ENCODE measurements at places on chromosomes 3 and 15.

DNA sequence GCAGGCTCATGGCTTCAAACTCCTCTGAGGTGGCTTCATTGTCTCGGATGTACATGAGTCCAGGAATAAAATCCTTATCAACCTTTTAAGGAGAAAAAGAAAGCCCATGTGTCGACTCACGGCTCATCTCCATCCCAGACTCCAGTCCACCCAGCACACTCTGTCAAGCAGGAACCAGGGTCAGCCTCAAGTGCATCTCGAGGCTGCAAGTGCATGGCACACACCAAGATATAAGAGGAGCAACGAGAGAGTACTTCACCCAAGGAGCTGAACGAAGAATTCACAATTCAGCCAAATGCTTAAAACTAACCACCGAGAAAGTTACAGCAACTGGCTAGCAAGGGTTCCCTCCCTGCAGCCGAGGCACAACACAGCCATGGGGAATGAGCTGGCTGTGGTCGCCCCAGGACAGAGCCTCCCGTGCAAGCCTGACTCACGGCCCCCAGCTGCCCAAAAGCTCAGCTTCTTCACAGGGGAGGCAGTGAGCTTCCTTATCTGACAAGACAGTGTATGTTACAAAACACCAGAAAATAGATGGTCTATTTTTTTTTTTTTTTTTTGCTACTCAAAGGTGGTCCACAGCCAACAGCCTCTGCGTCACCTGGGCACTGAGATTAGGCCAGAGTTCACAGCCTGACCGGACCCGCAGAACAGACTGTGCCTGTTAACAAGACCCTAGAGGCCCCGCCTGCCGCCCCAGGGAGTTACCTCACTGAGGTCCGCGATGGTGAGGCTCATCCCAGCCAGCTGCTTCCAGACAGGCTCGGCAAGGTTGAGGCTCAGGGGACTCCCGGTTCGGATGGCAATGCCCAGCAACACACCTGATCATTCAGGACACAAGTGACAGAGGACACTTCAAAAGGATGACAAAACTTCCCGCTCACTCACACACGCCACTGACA, 15.9 kb upstream of the OCA2 start:
- no peak for DNase-seq

DNA sequence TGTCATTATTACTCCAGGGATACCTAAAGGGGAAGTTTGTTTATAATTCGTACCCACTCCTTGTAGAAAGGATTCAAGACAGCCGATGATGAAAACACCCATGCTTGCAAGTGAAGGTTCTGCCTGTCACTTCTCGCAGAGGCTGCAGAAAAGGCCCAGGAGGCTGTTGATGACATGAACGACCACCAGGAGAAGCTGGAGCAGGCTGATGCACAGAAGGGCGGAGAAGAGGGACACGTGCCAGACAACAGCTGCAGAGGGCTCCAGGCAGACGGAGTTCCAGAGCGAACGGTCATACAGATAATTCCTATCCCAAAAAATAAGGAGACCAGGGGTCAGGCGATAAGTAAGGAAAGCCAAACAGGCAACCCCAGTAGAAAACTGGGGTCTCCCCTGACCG, 5.7 kb upstream of the DYNLT2B start:
- DNase-seq: no peak

DNA sequence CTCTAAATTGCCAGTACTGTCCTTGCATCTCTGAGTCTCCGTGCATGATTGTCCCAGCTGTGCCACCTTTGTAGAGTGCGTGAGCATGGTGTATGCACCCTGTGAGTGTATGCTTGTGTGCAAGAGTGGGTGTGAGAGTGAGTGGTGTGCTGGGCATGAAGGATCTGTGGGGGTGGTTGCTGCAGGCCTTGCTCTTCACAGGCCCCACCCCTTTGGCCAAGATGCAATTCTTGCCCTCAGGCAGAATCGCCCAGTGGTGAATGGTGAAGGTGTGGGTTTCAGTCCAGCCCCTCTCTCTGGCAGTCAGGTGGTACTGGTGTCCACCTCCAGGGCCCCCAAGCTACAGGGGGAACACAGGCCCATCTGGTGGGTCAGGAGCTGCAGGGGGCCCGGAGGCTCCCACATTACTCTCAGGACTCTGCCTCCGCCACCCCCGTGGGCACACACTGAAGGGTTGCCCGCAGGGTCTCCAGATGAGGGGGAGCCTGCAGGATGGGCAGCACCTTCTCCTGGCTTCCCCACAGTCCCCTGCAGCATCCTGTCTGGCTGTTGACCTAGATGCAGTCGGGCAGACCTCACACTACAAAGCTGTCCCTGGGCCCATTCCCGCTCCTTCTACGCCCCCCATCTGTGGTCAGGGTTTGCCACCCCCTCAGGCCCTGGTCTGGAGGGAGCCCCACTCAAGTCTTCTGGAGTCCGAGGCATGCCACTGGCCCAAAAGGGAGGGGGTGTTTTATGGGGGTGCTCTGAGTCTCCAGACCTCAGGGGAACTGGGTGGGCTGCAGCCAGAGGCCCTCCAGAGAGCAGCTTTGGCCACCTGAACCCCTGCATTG, 8.3 kb upstream of the ROPN1B start:
- DNase-seq: no peak

DNA sequence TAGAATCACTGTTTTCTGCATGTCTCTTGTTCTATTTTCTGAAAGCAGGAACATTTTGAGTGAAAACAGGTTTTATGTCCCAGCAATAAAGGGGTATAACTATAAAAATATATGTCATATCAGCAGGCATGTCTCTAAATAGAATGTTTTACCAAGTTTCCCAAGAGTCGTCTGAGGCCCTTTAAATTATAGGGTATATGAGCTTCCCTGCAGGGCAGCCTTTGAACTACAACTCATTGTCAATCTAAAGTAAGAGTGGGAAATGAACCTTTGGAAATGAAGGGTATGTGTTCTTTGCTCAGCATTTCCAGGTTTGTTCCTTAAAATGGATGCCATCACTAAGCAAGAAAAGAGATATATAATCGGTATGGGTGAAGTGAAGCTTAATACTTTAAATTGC, 138.6 kb downstream of the LSAMP start:
- no peak for DNase-seq

- DNase-seq: no peak
These were observed 4.8 kb upstream of the PDE8A start for GRCh38 chr15:84976746-84977345.

GRCh38 chr15:87817553-87817952, 439.0 kb downstream of the NTRK3 start:
- no peak for DNase-seq

- DNase-seq: no peak
These were observed at the start of gene TMF1 for GRCh38 chr3:69051756-69052471. Gene TMF1, minus strand, starts transcription at chr3:69052333. Its CDS starts 247 bp downstream, at chr3:69052086.

DNA sequence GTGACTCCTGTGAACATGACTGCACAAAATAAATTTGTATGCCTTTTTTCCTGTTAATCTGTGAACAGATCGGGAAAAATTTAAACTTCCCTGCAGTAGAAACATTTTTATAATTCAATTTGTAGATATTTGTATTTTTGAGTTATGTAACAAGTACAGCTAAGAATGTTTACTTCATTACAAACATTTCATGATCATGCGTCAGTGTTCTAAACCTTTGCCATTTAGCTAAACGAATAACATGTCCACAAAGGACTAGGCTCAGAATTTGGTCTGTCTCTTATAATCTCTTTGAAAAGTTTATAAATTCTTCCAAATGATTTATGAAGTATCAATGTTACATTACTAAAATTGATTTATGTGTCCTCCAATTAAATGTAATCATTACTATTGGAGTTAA, 17.3 kb upstream of the CRYBG3 start:
- no peak for DNase-seq

- DNase-seq: no peak
These were observed 75.6 kb upstream of the OSBPL11 start for GRCh38 chr3:125670945-125671344.

GRCh38 chr3:52925405-52926313, 28.3 kb upstream of the STIMATE start:
- DNase-seq: no peak

- peak; percentile 16 for DNase-seq
These were observed 26.3 kb downstream of the DPH6 start for GRCh38 chr15:35519541-35520149.

DNA sequence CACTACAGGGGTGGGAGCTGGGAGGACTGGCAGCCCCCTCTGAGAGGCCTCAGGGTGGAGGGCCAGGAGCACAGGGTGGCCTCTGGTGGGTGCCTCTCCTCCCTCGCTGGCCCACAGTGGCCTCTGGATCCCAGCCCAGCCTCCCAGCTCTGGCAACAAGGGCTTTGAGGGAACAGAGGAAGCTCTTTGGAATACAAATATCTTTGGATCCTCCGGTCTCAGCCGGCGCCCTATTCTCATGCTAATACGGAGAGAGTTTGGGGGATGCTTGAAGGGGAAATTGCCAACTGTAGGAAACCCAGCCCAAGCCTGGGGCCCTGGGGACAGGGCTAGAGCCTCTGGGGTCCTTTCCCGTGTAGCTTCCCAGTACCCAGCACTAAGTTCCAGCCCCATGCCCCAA, 33.4 kb upstream of the INSYN1 start:
- no peak for DNase-seq

DNA sequence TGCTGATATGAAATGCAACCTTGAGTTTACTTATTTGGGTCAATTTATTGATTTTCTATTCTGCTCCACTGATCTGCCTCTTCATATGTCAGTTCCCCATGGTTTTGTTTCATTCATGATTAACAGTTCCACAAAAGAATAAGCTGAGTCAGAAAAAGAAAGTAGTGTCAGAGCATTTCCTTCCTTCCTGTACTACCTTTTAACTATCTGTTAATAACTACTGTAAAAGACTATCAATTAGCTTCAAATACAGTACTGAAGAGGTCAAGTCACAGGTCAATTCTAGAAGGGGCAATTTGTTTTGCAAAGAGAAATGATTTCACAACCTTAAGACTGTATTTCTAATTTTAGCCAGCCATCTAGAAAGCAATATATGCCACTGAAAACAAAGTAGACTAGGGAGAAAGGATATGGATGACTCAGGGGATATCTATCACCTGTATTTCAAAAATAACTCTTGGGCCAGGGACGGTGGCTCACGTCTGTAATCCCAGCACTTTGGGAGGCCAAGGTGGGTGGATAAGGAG, 129.5 kb downstream of the TFDP2 start:
- peak; percentile 26 for DNase-seq

DNA sequence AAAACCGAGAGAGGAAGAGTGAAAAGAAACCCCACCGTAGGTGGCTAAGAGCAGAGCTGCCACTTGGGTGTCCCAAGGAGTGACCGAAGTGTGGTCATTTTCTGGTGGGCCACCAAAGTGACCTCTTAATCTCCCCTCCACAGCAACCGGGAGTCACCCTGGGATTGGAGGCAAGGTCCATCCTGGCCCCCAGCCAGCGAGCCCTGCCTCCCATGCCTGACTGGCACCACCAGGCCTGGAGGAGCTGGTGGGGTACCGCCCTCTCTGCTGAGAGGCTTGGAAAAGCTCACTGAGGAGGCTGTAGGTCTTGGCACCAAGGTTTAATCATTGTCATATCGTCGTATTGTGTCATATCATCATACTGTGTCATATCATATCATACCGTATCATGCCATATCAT, 74.0 kb upstream of the TRPM1 start:
- no peak for DNase-seq

- no peak for DNase-seq
These were observed 117.6 kb downstream of the TOP2B start for GRCh38 chr3:25547103-25547502.

GRCh38 chr3:190514413-190515153, 698 bp downstream of the IL1RAP start:
- peak; percentile 59 for DNase-seq

DNA sequence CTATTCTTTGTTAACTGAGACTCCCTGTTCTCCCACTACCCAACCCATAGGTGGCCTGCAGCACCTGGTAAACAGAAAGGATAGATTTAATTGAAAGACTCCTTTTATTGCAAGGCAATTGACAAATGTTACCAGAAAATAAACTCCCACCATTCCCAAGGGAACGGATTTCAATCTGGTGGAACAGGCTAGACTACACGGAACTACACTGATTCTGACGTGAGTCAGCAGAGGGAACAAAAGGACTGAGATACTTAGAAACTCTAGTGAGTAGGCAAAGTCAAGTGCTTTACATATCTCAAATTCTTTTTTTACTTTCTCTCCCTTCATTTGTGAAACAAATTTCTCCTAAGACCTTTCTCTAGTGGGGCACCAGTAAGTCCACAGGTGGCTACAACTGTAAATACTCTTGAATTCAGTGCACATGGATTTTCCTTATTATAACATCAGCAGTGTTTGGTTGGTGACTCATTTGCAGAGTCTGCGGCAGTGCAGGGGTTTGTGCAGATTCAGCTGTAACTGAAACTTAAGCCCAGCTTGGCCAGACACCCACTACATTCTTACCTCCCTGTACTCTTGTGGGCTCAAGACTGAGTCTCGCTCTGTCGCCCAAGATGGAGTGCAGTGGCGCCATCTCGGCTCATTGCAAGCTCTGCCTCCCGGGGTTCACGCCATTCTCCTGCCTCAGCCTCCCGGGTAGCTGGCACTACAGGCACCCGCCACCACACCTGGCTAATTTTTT, 34.3 kb upstream of the PLSCR2 start:
- DNase-seq: no peak

DNA sequence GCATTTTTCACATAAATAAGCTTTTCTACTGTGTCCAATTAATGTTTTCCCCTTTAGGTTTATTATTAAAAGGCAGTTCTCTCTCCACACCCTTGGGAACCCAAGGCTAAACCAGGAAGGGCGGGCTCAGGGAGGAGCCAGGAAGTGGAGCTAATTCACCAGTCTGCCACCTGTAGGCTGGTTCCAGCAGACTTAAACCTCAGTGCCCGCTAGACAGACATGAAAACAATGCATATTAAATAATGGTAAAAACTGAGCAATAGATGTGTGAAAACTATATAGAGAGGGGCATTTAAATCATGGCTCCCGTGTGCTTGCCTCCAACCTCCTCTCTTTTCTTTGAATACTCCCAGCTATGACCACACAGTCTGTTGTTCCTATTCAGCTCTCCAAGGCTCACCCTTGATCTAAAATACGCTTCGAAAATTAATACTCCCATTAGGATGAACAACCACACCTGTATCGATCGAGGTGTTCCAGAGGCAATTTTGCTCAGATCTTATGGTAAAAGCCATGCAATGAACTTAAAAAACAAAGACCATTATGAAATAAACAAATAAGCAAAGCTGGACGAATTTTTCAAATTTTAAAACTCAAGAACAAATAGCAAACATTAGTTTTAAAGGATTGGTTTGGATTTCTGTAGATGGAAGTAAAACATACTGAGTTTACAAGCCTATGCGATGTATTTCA, 253.3 kb downstream of the TJP1 start:
- DNase-seq: no peak

- DNase-seq: no peak
These were observed 112.2 kb upstream of the LRRFIP2 start for GRCh38 chr3:37286569-37286968.

- no peak for DNase-seq
These were observed 98.9 kb downstream of the HMG20A start for GRCh38 chr15:77519540-77519939.

GRCh38 chr15:95363646-95364045, 966.9 kb upstream of the NR2F2 start:
- no peak for DNase-seq

- DNase-seq: no peak
These were observed 97.1 kb downstream of the GLDN start for GRCh38 chr15:51438526-51438925.
